Liver (tissue), 10 donors: ENCODE measurements at places on chromosomes 16 and 17.

DNA sequence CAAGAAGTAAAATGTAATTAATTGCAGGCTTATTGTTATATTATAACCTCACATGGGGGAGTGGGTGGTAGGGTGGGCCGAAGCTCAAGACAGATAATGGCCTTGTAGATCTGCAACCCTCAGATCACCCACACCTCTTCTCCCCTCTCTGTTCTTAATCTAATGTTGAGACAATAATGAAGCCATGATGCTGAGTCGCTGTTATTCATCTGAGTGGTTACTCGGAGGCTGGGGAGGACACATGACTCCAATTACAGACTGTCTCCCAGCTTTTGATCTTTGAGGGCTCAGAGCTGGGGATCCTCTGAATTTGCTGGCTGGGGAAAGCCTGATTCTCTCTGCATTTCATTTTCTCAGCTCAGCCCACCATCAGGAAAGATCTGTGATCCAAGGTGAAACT, 275.3 kb downstream of the SHISA9 start:
- no peak for DNase-seq

- DNase-seq: peak; percentile 43
These were observed at the start of gene NLRP1 for GRCh38 chr17:5584383-5585286. TSS of gene NLRP1 (minus strand) at chr17:5584509. CDS start at chr17:5583957, 552 bp downstream.

DNA sequence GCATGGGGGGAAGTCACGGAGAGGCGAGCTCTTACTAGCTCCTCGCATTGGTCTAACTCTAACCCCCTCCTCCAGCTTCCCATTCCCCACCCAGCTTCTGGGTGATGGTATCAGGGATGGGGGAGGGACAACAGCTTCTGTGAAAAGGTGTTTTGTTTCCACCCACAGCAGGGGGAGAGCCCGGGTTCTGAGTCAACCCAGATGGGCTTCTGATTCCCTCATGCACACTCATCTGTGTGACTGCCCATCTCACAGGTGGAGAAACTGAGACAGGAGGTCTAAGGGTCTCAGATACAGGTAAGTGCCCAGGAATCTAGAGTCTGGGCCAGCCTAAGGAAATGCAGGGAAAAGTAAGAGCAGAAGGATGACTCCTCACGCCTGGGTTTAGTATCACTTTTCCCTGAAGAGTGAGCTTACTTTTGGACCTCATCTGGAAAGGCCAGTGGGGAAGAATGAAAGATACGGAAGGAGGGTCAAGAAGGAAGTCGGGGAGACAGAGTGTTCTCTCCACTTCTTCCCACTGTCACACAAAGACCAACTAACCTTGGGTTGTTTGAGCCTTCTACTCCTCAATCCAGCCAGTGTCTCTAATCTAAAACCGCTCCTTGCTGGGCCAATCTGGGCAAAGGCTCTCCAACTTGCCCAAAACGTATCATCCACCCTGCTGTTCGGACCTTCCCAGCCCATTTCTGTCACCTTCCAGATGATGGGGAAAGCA, 3.1 kb upstream of the TLCD2 start:
- DNase-seq: no peak

GRCh38 chr17:1890758-1891450, 61.1 kb downstream of the RPA1 start:
- DNase-seq: no peak

- DNase-seq: no peak
These were observed 320.2 kb downstream of the MAP2K6 start for GRCh38 chr17:69734656-69735055.

- no peak for DNase-seq
These were observed 241.7 kb downstream of the SOX9 start for GRCh38 chr17:72362376-72363088.

- DNase-seq: no peak
These were observed 4.6 kb downstream of the ACE start for GRCh38 chr17:63481488-63481870.

DNA sequence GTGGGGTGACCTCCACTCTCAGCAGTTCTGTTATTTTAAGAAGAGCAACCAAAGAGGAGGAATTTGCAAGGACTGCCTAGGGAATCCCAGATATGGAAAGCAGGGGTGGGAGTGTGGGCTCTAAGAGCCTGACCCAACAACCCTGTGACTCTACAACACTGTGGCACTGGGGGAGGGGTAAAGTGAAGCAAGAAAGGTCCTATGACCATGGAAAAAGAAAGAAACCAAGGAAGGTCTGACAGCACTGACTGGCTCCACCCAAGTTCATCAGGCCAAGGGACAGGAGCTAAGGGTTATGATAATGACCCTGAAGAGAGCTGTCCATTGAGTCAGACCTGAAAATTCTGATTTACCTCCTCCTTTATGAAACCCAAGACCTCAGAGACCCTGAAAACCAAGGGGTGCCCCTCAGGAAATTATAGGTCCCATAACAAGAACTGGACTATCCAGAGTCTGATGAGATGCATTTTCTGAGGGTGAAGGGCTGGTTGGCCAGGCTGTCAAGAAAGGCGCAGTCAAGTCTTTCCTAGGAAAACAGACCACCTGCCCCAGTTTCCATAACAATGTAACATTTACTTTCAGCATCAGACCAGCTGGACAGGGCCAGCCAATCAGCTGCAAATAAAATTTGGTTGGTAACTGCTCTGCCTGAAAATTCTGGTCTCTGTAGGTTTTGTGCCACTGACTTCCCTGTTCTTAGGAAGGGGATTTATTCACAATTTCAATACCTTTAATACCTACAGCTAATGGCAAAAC, 53.8 kb upstream of the MTMR4 start:
- DNase-seq: no peak

- no peak for DNase-seq
These were observed 40.6 kb downstream of the GDE1 start for GRCh38 chr16:19481296-19481695.

DNA sequence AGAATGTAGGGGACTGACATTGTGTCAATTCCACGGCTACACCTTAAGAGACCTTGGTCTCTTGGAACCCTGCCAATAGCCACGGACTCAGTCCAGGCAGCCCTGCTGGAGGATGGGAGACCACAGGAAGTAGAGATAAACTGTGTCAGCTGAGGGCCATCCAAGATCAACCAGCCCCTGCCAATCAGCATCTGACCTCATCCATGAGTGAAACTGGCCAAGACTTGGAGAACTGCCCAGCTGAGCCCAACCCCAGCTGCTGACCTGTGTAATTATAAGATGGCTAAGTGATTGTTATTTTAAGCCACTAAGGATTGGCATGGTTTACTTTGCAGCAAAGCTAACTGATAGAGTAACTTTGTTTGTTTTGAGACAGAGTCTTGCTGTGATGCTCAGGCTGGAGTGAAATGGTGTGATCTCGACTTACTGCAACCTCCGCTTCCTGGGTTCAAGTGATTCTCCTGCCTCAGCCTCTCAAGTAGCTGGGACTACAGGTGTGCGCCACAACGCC, 13.3 kb upstream of the YWHAE start:
- DNase-seq: no peak
